ENCODE measurements at places on chromosomes 11 and 22. TPM values are rescaled to one million over a fixed set of nuclear protein-coding genes. Genes with fewer than 3 reads are reported as not detected.
A peak's percentile ranks its signal among the peaks of the same experiment; 100 is the strongest.

GRCh38 chr22:40193429-40194421 is 16.0 kb downstream of the TNRC6B start:
- no peak for DNase-seq

- DNase-seq: no peak
These were observed 45.6 kb downstream of the TRMU start for GRCh38 chr22:46381142-46381541.

GRCh38 chr11:70314730-70315129 is 44.2 kb downstream of the PPFIA1 start:
- DNase-seq: no peak

SYCE3 gene
- not detected for total RNA-seq

DNA sequence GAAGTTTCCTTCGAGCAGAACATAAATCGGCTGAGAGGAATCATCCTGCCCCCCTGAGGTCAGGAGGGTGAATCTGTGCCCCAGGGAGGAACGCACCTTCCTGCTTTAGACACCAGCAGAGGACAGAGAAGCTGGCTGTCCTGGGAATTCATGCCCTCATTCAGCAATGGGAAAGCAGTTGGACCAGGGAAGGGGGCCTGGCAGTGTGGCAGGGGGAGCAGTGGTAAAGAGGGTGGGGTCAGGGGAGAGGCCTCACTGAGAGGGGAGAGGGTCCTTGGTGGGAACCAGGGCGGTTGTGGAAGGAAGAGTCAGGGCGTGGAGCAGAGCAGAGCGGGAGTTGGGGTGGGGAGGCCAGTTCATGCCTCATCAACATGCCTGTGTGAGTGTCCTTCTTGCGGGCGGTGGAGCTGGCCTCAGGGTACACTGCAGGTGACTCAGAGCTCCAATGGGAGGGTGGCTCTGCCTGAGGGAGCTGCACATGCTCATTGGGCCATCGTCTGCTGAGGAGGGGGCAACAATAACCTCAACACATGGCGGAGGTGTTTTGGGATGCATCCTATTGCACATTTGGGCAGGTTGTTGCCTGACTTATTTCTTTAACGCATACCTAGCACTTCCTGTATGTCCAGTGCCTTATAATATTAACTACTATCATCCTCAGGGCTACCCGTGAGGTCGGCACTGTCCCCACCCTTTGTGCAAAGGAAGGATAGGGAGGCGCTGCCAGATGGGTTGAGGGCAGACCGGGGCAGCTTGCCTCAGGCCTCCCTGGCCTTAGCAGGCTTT is 23.2 kb downstream of the MED15 start:
- peak; percentile 61 for DNase-seq

SPINDOC gene
- total RNA-seq: 6.3 TPM

All from gastrocnemius medialis (tissue), 4 donors.